ENCODE measurements at places on chromosomes 2 and 18.

DNA sequence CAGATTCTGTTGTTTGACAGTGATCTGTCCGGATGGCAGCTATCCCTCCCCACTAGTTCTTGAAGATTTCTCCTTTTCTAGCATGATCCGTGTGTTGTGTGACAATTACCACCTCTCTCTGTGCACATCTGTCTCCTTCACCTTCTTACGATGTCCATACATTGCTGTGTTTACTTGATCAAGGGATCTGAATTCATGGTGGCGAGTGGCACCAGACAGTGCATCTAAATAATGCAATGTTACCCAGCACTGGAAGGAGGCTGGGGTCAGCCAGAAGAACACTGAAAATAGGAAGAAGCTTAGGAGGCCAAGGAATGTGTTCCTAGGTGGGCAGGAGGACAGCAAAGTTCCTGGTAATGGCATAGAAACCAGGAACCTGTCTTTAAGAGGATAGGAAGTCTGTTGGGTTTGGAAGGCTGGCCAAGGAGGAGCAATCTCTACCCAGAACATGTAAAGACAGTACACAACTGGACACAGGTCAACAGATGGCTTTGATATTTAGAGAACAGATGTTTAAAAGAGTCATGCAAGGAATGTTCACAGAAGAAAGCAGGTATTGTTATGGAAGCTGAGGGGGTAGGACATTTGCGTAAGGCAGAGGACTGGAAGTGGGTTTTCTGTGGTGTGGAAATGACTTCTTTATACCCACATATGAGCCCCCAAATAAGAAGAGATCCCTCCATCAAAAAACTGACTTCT, 126.4 kb downstream of the HRH4 start:
- DNase-seq, result no peak

DNA sequence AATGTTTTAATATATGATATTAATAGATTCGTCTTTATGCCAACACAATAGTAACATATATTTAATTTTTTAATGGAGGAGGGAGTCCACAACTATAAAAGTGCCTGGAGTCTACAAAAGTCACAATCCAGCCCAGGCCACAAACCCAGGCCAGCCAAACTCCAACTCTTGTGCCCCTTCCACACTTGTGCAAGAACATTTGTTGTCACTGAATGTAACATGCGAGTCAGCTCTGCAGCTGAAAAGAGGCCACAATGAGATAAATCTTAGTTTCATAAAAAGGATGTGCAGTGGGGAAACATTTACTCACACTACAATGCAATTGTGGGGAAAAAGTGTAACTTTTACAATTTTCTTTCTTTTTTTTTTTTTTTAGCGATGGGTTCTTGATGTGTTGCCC, 110.8 kb downstream of the MCFD2 start:
- DNase-seq, result no peak

- DNase-seq, result no peak
Observed at GRCh38 chr2:109472974-109473373, 140.8 kb downstream of the SEPTIN10 start.

DNA sequence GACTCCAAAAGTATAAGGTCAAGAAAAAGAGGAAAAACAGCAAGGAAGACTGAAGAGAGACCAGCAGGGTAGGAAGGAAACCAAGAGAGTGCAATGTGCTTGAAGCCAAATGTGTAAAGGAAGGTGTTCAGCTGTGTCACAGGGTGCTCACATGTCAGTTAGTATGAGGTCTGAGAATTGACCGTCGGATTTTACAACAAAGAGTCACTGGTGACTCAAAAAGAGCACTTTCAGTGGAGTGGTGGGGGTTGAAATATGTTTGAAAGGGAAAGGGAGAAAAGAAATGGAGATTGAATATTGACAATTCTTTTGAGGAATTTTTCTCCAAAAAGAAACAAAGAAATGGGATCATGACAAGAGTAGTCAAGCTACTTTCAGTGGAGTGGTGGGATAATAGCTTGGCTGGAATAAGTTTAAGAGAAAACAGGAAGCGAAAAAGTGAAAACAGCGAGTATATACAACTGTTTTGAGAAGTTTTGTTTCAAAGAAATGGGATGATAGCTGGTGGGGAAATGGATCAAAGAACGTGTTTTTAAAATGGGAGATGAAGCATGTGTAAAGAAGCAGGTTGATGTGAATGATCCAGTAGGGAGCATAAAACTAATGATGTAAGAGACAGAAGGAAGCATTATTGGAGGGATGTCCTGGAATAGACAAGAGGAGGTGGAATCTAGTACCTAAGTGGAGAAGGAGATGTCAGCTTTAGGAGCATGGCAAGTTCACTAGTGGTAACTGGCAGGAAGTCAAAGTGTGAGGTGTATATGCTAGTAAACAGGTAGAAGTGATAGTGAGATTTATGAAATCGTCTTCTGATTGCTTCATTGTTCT, 3.6 kb upstream of the TSPYL6 start:
- DNase-seq, result peak; percentile 11

DNA sequence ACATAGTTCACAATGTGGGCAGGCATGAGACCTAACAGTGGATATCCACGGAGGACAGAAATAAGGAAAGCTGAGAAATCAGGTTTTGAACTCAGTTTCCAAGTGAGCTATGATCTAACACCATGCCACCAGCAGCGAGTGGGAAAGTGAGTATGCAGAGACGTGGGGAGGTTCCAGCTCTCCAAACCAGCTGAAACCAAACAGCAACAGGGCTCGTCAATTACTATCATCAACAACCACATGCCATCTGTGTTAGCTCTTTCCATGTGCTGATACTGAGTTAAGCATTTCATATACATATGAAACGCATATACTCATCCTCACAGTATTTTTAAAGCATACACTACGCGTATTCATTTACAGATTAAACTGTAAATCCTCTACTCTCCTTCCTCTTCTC, 172.4 kb downstream of the ZNF516 start:
- no peak for DNase-seq

DNA sequence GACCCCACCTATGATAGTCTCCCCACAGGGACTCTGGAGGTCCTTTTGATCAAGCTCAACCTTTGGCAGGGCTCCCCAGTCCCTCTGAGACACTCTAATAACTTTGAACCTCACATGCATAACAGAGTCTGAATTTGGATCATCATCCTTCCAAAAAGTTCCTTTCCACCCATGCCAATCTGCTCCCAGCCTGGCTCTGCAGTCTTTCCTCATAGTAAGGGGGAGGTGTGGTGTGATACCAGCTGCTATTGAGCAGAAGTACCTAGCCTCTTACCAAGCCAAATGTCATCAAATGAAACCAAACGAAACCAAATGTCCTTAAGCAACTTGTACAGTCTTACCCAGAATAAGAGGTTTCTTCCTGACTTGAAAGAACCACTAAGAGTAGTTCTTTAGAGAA, 36.5 kb downstream of the DTNA start:
- no peak for DNase-seq

- DNase-seq, result no peak
Observed at GRCh38 chr2:75222527-75222926, 23.2 kb upstream of the TACR1 start.

DNA sequence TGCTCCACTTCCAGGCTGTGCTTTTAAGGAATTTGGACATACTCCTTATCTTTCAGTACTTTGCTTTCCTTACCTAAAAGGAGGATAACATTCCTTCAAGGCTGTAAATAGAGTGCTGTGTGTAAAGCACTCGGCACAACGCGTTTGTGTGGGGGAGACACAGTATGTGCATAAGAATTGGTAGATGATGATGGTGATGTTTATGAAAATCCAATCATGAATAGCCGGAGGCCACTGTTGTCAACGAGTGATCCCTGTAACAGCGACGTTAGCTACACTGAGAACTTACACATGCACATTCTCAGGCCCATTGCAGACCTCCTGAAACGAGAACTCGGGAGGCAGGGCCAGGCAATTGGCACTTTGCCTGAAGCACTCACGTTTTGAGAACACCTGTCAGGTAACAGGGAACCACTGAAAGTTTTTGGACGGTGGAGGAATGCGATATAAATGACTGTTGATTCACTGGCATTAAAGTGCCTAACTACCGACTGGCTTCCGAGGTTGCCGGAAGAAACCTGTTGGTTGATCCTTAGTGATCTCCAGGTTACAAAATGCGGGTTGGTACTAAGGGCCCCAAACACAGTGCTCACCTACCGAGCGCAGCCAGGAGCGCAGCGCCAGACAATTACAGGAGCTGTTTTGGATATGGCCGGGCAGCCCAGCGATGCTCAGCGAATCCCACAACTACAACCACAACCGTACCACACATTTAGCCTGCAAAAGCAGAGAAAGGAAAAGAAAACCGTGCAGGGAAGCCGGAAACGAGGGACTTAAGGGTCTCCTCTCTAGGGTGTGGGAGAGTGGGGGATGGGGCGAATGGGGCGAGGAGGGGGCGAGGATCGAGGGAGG, 1.0 kb upstream of the MAP4K4 start:
- no peak for DNase-seq

GRCh38 chr2:112947374-112947773, 30.4 kb upstream of the IL36G start:
- no peak for DNase-seq

DNA sequence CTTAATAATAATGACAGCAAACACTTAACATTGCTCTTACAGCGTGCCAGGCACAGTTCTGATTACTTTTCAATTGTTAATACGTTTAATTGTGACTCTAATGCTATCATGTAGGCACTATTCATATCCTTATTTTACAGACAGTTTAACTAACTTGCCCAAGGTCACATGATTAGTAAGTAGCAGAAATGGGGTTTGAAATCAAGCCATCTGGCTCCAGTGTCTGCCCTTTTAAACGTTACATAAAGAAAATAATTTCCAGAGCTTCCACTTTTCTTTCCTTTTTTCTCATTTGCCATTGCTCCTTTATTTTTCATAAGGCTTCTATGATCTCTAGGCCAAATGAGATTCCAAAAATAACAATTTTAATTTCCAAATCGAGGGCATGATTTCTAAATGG, 50.6 kb upstream of the IKZF2 start:
- no peak for DNase-seq

GRCh38 chr2:128755695-128756364, 437.2 kb upstream of the HS6ST1 start:
- DNase-seq, result no peak

DNA sequence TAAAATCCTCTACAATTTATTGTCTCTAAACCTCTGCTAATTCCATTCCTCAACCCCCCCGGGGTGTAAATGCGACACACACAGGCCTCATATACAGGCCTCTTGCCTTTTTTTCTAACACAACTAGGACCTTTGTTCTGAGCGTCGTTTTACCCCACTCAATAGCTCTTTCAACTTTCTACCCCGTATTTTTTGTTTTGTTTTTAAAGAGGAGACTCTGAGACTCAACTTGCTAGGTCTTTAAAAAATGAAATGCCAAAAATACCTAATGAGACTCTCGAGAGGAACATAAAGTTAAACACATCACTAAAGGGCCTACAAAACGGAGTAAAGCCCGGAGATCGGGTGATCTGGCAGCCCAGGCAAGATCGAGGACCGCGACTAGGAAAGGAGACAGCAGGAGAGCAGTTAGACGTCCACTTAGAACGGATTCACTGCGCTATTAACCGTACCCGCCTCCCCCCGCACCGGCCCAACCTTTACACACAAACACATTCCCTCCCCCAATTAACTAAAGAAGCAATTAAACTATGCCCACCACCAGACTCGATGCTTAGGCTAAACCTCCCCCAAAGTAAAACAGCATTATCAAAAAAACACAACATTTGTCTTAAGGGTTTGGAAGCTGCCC, 1.7 kb downstream of the TRIP12 start:
- no peak for DNase-seq

DNA sequence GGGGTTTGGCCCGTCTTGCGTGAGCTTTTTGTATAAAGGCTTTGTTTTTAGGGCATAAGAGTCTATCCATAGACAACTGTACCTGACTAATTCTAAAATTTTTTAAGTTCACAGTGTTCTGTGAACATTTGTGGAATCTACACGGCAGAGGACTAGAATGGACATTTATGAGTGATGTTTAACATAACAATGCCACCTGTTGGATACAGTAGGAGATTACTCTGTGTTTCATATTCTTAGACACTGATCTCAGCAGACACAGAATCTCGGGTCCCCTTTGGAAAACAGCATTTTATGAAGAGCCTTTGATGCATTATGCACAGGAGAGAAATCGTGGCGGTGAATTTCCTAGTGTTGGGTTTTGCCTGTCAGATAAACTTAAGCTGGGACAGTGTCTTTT, 752.2 kb downstream of the DPP10 start:
- DNase-seq, result no peak

DNA sequence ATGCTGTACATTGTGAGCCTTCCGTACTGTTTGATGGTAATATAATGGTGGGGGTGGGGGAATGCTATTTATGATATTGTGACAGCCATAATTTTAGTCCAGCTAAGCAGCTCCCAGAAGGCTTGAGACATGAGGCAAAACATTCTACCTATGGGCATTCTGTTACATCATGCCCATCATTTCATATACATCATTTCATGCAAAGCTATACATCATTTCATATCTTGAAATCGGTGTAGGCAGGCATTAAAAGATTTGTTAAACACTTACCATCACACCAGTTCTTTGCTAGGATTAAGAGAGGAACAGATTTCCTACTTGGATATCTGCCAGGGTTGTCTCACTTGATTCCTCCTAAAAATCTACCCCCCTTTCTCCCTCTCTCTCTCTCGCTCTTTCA, 84.5 kb downstream of the COL5A2 start:
- no peak for DNase-seq

DNA sequence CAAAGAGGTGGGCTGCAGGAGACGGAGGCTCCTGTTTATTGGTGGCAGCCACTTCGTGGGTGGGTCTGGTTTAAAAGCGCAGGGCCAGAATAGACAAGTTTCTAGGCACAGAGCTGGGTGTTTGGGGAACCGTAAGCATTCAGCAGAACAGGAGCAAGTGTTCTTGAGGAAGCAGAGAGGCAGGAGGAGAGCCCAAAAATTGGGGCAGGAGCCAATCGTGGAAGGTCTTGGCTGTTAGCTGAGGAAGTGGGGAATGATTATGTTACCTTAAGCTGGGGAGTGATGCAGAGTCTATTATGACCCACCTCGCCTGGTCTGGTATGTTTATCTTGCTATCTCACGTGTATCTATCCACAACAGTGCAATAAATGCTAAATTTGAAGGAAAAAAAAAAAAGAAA, 64.3 kb upstream of the ATL2 start:
- DNase-seq, result no peak

- no peak for DNase-seq
Observed at GRCh38 chr2:16334886-16335603, 330.6 kb downstream of the CYRIA start.

- no peak for DNase-seq
Observed at GRCh38 chr2:230627806-230628724, 84.6 kb upstream of the CAB39 start.

GRCh38 chr2:70475266-70475665, 78.4 kb downstream of the TGFA start:
- no peak for DNase-seq

DNA sequence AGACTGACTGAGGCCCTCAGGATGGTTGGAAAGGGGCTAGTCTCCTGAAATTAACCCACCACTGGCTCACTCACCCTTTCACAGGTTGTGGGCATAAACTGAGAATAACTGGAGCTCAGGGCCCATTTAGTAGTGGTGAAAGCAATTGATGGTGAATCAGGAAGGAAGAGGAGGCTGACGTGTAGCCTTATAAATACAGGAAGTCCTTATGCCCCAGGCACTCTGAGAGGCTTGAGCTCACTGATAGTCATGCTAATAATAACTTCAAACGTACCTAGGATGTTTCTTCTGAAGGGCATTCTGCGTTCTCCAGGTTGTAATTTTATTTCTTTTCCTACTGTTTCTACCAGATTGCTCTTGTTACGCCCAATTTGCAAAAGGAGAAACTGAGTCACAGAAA, 328.4 kb downstream of the CLIP4 start:
- no peak for DNase-seq

Measured in GM18507 (cell line).